ENCODE measurements at places on chromosomes 11 and 22.
A peak's percentile ranks its signal among the peaks of the same experiment; 100 is the strongest.

GRCh38 chr11:77151804-77152509 is 23.9 kb downstream of the MYO7A start:
- DNase-seq = no peak

GRCh38 chr11:444396-445144 is 2.8 kb upstream of the ANO9 start:
- DNase-seq = no peak

- no peak for DNase-seq
Observed at GRCh38 chr11:124895471-124895971, 2.1 kb downstream of the ROBO4 start.

GRCh38 chr11:78189851-78190250 is 1.1 kb downstream of the USP35 start:
- no peak for DNase-seq

GRCh38 chr11:83093634-83094033 is 21.9 kb upstream of the RAB30 start:
- DNase-seq = no peak

GRCh38 chr22:21606775-21607174 is 23.0 kb downstream of the YDJC start:
- peak; percentile 61 for DNase-seq

DNA sequence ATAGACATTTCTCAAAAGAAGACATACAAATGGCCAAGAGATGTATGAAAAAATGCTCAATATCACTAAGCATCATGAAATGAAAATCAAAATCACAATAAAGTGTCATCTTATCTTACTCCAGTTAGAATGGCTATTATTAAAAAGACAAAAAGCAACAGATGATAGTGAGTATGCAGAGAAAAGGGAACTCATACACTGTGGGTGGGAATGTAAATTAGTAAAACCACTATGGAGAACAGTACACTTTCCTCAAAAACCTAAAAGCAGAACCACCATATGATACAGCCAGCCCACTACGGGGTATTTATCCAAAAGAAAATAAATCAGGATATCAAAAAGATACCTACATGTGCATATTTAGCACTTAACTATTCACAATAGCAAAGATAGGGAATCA is 700.0 kb upstream of the ANO5 start:
- DNase-seq = no peak

GRCh38 chr11:101618709-101619108 is 34.9 kb upstream of the TRPC6 start:
- peak; percentile 66 for DNase-seq

DNA sequence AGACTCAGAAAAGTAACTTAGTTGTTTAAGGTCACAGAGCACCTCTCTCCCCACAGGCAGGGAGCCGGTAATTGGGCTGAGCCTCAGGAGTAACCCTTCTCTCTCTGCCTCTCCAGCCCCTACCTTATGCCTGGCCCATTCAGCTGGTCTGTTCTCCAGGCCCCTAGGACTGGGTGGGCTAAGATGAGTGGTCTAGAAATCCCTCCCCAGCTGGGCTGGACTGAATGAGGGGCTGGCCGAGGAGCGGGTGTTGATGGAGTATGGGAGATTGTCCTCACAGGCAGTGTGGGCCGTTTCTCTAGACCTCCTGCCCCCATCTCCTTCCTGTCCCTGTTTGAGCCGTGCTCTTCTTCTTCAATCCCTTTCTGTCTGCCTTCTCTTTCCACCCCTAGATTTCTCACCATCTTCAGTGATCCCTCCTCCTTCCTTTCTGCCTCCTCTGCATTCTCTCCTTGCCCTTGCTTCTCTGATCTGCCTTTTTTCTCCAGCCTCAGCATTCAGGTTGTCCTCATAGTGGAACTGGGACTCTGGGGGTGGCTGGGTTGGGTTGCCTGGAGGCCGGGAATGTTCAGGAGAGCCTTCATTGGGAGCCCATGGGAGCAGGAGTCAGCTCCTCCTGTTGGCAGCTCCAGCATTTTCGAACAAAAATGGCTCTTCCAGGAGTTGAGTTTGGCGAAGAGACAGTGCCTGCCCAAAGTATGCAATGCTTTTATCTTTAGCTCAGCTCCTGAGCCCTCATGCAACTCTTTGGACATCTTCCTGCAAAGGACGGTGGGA is 7.6 kb downstream of the ST3GAL4 start:
- no peak for DNase-seq

DNA sequence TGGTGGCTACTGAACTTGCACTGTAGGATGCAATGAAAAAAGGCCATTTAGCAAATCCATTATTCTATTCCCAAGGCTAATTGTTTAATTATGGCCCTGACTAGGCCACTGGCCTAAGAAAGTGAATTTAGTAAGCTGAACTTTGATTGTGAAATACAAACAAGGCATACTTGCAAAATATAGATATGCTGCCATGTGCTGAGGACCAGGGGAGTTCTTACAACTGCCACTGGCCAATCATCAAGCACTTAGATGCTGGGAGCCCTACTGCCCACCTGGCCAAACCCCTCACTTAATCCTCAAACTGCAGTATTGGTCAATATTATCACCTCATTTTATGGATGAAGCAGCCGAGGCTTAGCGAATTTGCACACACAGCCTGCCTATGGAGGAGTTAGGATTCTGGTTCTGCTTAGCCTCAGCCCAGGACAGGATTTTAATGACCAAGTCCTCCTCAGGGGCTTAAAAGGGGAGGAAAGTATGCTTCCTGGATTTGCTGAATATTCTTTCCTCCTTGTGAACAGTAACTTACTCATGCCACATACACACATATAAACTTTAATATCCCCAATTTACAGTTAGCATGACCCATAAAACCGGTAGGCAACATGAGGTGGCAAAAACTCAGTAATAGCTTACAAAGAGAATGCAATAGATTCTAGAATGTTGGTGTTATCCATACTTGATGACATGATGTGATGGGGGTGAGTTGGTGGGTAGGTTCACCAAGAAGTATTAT is 39.3 kb downstream of the CD44 start:
- DNase-seq = peak; percentile 21

DNA sequence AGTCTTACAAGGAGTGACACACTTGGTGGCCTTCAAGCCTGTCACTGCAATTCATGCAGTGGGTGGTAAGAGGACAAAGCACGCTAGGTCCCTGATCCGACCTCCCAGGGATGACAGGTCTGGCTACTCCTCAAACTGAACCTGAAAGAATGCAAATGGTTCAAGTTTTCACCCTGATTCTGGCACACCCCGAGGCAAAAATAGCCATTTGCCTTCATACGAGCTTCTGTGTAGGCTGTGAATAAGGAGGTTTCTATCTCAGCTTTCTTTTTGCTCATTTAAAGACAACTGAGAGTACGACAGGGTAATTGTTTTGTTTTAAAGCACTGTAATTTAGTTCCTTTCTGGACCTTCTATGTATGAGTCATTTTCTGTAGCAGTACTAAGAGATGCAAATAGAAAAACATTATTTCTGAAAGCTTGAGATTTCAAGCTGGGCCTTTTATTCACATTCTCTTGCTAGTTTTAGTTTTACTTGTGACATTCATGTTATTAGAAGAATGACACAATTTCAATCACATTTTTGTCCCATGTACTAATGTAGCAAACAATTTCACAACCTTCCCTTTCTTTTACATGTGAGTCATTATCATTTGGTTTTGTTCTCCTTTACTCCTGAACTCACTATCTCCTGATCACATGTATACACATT is 56.6 kb upstream of the FDX1 start:
- DNase-seq = peak; percentile 23

DNA sequence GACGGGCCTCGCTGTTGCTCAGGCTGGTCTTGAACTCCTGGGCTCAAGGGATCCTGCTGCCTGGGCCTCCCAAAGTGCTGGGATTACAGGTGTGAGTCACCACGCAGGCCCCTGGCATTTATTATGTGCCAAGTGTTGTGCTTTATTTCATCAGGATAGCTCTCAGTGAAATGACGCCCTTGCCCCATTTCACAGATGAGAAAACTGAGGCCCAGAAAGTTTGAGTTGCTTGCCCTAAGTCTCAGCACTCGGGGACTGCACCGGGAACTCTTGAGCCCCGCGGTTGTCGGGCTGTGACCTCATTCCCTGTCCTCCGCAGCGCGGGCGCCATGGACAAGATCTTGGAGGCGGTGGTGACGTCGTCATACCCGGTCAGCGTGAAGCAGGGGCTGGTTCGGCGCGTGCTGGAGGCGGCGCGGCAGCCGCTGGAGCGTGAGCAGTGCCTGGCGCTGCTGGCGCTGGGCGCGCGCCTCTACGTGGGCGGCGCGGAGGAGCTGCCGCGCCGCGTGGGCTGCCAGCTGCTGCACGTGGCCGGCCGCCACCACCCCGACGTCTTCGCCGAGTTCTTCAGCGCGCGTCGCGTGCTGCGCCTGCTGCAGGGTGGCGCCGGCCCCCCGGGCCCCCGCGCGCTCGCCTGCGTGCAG is 7.3 kb downstream of the USP35 start:
- no peak for DNase-seq

- no peak for DNase-seq
Observed at GRCh38 chr22:19745155-19746101, 15.2 kb upstream of the TBX1 start.

- DNase-seq = no peak
Observed at GRCh38 chr11:131402040-131402439, 31.6 kb downstream of the NTM start.

DNA sequence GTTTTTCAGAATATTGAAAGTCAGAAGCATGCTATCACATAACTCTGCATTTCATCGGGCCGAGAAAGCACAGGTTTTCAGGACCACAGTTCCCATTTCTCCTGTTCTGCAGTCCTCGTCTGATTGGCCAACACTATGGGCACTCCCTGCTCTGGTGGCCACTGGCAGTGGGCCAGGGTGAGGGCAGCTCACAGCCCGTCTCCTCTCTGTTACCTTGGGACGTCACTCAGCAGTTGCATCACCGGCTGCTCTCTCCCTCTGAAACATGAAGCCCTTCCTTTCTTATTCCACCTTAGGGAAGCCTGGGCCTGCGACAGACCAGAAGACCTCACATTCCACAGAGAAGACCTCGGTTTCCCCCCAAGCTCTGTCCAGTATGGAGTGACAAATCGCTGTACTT is 11.4 kb upstream of the MICAL3 start:
- peak; percentile 97 for DNase-seq

DNA sequence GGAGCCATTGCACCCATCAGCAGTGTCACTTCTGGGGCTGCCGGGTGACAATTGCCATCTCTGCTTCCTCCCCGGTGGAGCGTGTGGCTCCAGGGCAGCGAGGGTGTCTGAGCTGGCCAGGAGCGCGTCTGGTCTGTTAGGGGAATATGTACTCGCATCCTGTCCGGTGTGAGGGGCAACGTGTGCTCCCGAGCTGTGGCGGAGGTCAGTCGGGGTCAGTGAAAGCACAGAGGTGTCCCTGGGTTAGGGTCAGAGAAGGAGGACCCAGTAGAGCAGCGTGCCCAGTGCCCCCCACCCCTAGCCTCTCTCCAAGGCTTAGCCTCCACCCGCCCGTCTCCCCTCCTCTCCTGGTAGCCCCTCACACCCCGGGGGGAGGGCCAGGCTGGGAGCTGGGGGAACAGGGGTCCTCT is 1.5 kb downstream of the CLCF1 start:
- DNase-seq = no peak

- DNase-seq = no peak
Observed at GRCh38 chr11:45252877-45253276, 33.3 kb downstream of the SYT13 start.

DNA sequence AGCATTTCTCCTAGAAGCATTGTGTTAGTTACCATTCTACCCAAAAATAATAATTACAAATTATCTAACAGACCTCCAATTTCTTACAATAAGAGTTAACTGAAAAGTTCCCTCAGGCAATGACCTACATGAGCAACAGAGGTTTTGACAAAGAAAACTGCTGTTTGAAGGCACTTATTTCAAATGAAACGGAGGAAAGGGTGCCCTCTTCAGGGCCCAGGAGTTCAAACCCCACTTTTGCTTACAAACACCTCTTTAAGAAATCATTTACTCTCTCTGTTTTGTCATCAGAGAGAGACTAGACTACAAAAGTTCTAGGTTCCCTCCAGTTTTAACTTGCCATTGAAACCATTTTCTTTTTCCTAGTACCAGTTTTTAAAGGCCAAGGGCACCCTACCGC is 56.7 kb downstream of the AMBRA1 start:
- DNase-seq = no peak

GRCh38 chr11:74905326-74905725 is 43.6 kb downstream of the XRRA1 start:
- no peak for DNase-seq

DNA sequence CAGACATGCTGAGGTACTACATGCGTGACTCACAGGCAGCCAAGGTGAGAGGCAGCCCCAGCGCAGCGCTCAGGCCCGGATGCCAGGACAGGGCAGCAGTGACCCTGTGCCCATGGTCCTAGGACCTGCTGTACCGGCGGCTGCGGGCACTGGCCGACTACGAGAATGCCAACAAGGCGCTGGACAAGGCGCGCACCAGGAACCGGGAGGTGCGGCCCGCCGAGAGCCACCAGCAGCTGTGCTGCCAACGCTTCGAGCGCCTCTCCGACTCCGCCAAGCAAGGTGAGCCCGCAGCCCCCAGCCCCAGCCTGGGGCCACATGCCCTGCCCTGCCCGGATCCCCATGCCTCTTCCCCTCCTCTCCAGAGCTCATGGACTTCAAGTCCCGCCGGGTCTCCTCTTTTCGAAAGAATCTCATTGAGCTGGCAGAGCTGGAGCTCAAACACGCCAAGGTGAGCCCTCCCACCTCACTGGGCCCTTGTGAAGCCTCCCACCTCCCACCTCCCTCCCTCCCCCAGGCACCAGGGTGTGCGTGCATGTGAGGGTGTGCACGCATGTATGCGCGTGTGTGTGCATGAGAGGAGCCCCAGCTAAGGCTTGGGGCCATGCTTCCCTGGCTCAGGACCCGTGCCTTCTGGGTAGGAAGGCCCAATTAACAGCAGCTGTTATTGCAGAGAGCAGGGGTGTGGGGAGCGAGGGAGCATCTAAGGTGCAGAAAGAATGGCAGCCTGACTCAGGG is 5.3 kb downstream of the CFL1 start:
- no peak for DNase-seq

GRCh38 chr22:33578752-33579151 is 341.5 kb downstream of the LARGE1 start:
- DNase-seq = no peak

GRCh38 chr22:44070029-44070428 is 45.9 kb downstream of the PARVB start:
- no peak for DNase-seq

DNA sequence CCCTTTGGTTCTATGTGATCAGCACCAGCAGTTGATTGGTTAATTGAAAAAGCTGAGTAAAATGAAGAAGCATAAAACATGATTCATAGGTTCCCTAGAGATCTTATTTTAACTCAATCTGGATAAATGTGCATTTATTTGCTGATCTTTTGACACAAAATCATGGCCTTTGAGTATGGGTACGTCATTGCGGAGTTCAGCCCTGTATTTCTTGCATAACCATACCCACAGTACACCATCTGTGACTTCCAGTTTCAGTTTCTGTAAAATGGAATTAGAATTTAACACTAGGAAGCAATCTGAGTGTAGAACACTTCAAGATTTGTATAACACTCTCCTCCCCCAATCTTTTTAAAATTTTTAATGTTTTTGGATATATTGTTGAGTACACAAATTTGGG is 358.2 kb downstream of the DDX10 start:
- no peak for DNase-seq

- no peak for DNase-seq
Observed at GRCh38 chr11:119734788-119735187, 5.8 kb upstream of the NECTIN1 start.

- DNase-seq = no peak
Observed at GRCh38 chr11:120869516-120870011, 154.3 kb upstream of the TBCEL start.
